ENCODE measurements at places on chromosomes 3 and 15.
A peak's percentile ranks its signal among the peaks of the same experiment; 100 is the strongest.

- DNase-seq = no peak
Observed at GRCh38 chr15:51060030-51060673, 34.6 kb downstream of the TNFAIP8L3 start.

- peak; percentile 25 for DNase-seq
Observed at GRCh38 chr3:193910886-193911738, 224.8 kb upstream of the HES1 start.

GRCh38 chr15:68463996-68464395 lies 32.0 kb upstream of the ITGA11 start:
- no peak for DNase-seq

DNA sequence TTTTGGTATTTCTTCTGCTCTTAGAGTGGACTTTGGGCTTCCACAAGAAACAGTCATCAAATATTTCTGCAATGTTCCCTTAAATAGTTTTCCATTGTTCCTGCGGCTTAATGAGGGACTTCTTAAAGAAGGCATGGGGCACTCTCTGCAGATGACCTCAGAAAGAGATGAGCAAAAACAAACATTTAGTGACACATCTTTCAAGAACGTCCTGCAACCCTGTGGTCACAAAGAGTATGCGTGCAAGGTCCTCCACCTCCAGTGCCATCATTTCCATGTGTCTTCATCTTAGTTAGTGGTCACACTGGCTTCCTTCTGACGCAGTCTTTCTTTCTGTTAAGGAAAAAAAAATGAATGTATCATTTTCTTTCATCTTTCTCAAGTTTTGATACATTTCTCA lies 56.2 kb downstream of the GREM1 start:
- DNase-seq = no peak

GRCh38 chr3:116314476-116314875 lies 130.8 kb downstream of the LSAMP start:
- DNase-seq = no peak
